ENCODE measurements at places on chromosomes 5 and 9. TPM values are rescaled to one million over a fixed set of nuclear protein-coding genes. Genes with fewer than 3 reads are reported as not detected.

Gene WDR31
- 4.0 TPM for total RNA-seq

Gene GFRA3
- total RNA-seq, result not detected

Gene BAAT
- not detected for total RNA-seq

Gene CARTPT
- not detected for total RNA-seq

DNA sequence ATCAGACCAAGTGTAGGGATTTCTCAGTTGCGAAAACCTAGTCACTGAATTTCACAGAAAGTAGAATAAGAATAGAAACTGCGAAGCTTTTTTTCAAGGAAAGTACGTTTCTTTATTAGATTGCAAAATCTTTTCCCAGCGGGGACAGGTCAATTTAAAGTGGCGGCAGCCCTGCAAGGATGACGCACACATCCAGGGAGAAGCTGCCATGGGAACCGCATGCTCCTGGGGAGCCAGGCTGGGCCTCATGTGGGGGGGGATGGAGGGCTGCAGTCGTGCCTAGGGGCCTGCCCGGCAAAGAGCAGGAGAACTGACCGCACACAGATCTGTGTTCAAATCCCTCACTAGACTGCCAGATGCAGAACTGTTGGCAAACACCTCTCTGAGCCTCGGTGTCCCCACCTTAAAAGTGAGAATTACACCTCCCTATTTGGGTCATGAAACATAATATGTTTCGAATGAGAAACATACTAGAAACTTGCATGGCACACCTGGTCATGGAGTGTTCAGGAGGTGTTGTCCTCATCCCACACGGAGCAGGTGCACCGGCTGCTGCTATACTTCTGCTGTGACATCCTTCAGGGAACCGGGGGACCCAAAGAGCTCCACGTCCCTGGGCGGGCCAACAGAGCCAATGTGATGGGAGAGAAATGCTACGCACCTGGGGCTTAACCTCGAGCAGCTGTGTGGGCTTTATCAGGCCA, 127.8 kb upstream of the PHYKPL start:
- DNase-seq, result no peak

DNA sequence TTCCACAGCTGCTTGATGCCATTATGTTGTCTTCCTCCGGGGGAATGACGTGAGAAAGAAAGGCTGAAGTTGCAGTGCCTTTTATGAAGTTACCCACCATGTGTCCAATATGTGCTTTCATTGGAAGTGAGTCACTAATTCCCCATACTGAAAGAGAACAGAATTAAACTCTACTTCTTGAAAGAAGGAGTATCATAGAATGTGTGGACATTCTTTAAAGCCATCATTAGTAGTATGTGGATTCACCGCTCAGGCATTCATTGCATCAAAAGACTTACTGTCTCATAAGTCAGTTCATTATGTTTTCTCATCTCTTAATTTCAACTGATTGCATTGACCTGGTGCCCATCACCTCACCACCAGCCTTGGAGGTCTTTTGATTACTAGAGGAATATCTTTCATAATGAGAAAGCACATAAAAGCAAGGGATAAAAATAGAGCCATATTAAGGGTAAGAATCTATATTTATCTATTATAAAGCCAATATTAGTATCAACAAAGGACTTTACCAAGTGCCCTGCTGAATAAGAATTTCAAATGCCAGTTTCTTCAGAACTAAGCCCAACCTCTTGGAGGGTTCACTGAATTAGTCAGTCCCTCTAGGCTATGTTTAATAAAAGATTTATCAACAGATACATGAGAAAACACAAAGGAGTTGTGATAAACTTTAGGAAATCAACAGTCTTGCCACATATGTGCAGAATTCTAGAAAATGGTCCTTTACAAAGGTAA, 516.1 kb downstream of the NTRK2 start:
- DNase-seq, result no peak

DNA sequence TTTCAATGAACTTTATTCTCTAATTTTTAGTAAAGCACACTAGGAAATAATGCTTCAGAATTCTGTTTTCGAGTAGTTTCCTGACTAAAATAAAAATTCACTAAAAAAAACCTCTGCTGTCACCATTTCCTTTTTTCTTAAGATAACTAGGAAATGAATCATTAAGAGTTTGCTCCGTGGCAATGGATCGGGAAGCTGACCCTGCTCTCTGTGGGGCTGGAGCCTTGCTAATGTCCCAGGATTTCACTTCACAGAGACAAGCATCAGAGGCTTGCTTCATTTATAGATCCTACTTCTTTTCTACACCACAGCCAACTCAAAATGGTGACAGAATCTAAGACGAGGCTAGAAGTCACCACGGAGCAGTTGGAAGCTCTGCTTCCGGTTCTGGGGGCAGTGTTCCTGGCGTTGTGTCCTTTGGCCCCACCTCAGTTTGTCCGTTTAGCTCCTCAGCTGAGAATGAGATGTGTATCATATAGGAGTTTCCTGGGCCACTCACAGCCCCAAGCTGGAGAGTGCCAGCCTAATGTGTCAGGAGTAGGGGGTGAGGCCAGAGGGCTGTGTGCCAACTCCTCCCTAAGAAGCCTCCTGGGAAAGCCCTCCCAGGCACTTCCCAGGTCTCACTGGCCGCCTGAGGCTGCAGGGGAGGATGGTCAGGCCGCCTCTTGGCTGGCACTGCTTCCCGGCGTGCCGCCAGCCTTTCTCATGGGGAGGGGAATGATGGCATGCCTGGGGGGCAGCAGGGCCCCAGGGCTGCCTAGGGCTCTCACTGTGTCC, 19.6 kb downstream of the TENT4A start:
- no peak for DNase-seq

GRCh38 chr5:131945551-131946168, at the start of gene MEIKIN:
Gene MEIKIN (minus strand): TSS chr5:131945663. CDS start chr5:131945505, 158 bp downstream.
- no peak for DNase-seq

GRCh38 chr9:83509402-83509801, 28.8 kb downstream of the FRMD3 start:
- DNase-seq, result no peak

GRCh38 chr9:137462986-137463930, 4.1 kb upstream of the NSMF start:
- DNase-seq, result no peak

GRCh38 chr5:132289097-132289496, 5.1 kb upstream of the SLC22A4 start:
- no peak for DNase-seq

DNA sequence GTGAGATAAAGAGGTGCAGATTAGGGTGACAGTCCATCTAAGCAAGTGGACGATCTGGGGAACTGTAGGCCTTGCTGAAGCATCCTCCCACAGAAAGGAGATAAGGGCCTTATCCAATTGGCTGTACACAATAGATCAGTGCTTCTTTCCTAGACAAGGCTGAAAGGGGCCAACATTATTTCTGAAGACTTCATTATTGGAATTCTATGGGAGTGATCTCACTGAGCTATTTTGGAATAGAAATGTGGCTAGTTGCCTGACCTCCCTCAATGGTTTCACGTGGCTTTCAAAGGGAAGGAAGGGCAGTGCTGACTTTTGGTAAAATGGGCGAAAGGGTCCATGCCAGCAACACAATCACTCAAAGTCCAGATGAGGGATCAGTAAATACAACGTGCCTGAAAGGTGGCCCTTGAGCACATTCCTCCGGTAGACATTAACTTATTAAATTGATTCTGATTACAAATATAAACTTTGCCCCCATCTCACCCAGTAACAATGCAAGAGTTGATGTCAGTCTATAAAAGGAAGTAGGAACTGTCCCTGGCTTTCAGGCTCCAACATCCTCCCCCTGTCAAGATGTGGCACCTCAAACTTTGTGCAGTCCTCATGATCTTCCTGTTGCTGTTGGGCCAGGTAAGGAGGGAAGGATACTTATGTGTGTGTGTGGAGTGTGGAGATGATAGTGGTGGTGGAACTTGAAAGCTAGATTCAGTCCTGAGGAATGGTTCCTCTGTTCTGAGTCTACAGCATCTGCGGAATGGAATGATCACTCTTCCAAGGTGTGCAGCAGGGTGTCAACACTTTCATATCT, at the start of gene LEAP2:
Gene LEAP2, plus strand, starts transcription at position 550 of the 811 bp plus-strand sequence. Its CDS starts 27 bp downstream, at position 577.
- no peak for DNase-seq

DNA sequence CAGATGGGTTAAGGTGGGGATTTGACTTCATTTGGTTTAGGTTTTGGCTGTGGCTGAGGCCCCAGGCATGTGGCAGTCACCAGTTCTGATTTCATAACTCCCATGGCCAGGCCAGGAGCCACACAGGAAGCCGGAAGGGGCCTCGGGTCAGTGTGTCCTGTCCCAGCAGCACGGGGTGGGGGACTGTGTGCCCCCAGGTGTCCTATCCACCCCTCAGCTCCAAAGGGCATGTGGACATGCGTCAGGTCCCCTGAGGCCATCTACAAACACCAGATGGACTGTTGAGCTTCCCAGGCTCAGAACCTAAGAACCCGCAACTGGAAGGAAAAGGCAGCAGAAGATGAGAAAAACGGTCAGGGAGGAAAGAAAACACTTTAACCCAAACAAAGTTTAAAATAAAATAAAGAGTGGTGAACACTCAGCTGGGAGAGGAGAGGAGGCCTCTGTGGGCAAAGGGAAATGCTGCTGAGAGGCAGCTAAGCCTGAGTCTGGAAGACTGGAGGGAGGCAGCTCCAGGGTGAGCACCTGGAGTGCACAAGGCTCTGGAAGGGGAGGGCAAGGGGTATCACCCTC, 260.8 kb downstream of the AUH start:
- no peak for DNase-seq
